ENCODE measurements at places on chromosomes 7 and 10.

GRCh38 chr7:152759949-152760853 lies 649 bp downstream of the ACTR3B start:
- peak; percentile 14 for DNase-seq

GRCh38 chr7:104936546-104936945 lies 77.5 kb upstream of the KMT2E start:
- no peak for DNase-seq

DNA sequence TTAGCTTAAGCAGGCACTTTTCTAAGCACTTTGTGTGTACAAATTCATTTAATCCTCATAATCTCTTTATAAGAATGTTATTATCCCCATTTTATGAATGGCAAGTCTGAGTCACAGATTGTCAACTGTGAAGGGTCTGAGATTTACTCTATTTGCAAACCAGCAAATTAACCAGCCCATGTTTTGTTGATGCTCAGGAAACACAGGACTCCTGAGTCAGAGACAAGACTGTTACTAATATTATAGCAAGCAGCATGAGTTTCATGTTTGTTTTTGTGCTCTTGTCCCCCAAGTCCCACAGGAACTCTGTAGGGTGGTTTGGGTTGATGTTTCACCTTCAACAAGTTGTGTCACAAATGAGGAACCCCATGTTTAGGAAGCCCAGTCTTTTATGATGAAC lies 182.0 kb upstream of the PPP1R3A start:
- no peak for DNase-seq

DNA sequence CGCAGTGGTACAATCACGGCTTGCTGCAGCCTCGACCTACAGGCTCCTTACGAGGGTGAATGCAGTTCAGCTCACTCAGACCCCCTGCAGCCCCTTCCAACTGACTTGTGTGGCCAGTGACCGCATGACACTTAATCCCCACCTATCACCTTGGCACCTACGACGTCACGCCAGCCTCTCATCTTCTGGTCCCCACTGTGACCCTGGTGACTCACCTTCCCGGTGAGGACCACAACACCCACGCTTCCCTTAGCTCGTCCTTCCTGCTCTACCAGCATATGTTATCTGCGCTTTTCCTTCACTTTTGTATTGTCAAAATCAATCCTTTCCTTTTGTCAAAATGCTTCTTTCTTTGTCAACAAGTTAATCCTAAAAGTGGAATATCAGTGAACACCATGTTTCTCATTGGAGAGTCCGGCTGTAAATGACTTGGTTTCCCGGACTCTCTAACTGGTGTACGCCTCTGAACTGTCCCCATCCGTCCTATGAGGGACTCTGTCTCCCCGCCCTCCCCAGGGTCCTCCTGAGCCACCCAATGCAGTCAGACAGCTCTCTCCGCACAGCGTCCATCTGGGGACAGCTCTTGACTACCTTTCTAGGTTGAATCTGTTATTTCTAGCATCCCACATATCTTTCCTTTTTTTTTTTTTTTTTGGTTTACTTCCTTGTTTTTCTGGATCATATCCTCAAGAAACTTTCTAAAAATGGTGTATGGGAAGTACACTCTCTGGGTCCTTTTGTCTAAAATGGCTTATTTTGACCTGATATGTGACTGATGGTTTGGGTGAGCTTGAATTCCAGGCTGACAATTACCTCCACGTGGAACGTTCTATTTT lies 37.3 kb downstream of the CFAP46 start:
- DNase-seq, result peak; percentile 19

DNA sequence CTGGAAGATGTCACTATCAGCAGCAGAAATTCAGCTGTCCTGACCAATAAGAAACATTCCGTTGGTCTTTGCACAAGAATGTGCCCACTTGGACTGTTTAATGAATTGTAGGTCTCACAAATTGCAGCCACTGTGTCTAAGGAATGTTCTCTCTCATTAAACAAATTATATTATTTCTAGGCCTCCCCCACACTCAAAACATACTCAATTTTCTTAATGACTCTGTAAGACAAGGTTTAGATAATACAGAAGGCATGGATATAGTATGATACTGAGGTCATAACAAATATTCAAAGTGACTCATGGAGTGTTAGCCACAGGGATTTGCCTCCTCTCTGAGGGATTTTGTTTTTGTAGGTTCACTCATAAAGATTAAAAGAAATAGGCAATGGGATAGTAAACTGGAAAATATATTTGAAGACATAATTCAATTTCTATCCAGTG lies 197.5 kb downstream of the PTN start:
- DNase-seq, result no peak

DNA sequence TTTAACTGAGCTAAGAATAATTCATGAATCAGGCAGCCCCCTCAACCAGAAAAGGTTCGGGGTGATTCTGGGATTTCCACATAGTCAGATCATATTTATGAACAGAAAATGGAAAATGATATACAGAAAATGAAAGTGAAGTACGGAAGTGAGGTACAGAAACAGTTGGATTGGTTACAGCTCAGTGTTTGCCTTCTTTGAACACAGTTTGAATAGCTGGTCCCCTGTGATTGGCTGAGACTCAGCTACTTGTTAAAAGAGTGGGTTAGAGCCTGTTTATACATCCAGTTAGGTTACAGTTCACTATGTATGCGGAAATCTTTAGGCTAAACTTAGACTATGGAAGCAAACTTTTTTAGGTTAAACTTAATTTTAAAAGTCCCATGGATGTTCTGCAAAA lies 511.7 kb downstream of the PLXDC2 start:
- no peak for DNase-seq

- no peak for DNase-seq
These were observed 926 bp upstream of the PCBD1 start for GRCh38 chr10:70889291-70889690.

GRCh38 chr10:78893217-78893616 lies 175.5 kb upstream of the ZMIZ1 start:
- no peak for DNase-seq

- peak; percentile 64 for DNase-seq
These were observed 3.8 kb upstream of the ANTXRL start for GRCh38 chr10:46282842-46283574.

GRCh38 chr10:58588673-58589265 lies 76.1 kb downstream of the BICC1 start:
- DNase-seq, result no peak
